T47D (cell line): ENCODE measurements at places on chromosomes 12 and 14.

DNA sequence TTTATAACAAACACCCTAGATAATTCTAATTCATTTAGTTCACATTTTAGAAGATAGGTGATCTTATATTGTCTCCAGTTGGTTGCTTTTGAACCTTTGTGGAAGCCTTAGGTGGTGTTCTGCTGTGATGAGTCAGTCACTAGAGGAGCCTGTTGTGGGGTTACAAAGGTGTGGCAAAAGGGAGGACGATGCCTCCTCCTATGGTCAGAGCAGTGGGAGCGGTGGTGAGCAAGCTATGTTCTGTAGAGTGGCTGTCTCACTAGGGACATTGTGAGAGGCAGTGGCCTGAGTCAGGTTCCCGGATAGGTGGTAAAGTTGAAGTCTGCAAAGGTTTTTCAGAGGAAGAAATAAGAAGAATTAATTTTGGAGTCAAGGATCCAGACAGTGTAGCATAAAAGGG is 71.6 kb upstream of the USP44 start:
- no peak for DNase-seq

GRCh38 chr12:129903092-129903945 is 506 bp downstream of the TMEM132D start:
- no peak for DNase-seq

GRCh38 chr12:92582475-92582874 is 120.3 kb upstream of the PLEKHG7 start:
- no peak for DNase-seq

DNA sequence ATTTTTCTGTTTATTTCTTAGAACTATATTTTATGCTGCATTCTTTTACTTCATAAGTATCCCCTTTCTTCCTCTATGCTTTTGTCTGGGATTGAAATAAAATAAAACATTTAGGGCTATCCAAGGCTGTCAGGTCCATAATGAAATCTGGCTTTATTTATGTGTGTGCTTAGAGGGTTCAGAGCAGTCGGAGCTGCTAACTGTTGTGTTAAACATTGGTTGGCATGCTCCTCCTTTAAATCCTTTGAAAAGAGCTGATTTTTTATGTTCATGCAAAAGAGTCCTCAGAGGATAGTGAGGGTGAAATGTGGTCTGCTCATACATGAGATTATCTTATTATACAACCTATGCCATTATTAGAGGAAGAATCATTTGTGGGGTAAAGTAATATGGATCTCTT is 322.3 kb upstream of the E2F7 start:
- DNase-seq = no peak

DNA sequence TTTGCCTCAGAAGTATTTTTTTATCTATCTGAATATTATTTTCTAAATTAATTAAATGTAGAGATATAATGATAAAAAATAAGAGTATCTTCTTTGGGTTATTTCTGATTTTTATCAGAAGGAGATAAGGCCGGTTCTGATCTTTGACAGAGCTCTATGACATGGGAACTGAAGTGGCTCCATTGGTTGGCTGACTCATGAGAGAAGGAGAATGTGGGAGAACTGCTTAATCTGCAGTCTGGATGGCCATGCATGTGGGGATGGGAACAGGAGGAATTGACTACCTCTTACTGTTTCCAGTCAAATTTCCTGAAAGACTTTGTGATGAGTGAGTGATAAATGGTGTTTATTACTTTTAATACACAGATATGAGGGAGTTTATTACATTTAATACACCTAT is 155.8 kb upstream of the ATP2B1 start:
- no peak for DNase-seq

DNA sequence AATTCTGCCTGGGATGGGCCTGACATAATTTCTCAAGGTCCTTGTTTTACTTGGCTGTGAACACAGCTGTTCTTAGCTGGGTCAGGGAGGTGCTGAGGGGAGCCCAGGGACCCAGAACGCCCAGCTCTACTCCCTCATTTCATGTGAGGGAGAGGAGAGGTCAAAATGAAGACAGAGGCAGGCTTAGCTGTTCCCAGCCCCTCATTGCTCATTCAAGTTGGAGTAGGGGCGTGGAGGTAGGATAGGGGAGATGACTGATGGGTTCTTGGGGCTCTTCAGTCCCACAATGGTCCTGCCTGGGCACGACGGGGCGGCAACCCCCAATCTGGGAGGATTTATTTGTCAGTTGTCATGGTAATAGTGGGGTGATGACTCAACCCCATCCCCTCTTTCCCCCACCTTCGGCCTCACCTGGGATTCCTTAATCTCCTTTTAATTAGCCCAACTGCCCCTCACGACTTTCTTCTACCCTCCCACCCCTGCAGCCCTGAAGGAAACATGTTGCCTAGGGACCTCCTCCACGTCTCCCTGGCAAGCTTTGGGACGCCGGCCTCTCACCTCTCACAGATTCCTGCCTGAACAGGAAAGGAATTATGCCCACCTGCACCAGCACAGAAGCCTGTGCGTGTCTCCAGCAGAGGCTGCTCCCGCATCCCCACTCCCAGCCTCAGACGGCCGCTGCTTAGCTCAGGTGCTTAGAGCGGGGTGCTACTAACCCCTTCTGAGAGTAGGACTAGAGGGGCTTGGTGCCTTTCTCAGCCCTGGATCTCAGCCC is 10.2 kb downstream of the SPRYD3 start:
- no peak for DNase-seq

- DNase-seq = no peak
Observed at GRCh38 chr14:65069874-65070413, 32.4 kb downstream of the MAX start.

- DNase-seq = no peak
Observed at GRCh38 chr12:119642986-119643385, 24.9 kb upstream of the PRKAB1 start.
